Uterus (tissue), 4 donors: ENCODE measurements at places on chromosomes 13 and 19. TPM values are rescaled to one million over a fixed set of nuclear protein-coding genes. Genes with fewer than 3 reads are reported as not detected.
A peak's percentile ranks its signal among the peaks of the same experiment; 100 is the strongest.

The SHC2 gene
- 2.9 TPM for total RNA-seq

DNA sequence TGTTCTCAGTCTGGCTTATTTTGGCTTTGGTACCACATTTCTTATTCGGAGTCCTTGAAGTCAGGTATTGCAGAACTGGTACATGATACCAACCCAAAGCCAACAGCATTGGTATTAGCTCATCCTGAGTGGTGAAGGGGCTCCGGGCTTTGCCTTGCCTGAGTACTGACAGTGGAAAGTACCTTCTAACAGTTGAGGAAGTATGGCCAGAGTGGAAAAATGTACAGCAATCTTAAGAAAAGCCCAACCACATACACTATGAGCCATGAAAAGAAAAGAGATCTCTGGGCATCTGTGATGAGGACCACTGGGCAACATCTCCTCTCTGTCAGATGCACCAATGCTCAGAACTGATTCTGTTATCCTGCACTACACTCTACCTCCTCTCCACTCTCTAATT lies 8.3 kb downstream of the LCP1 start:
- H3K4me3 ChIP-seq, result no peak overlapping the region
- H3K27me3 ChIP-seq, result no peaks in the 10 kb centered on the region
- DNase-seq, result no peak
- no peaks in the 10 kb centered on the region for H3K36me3 ChIP-seq

DNA sequence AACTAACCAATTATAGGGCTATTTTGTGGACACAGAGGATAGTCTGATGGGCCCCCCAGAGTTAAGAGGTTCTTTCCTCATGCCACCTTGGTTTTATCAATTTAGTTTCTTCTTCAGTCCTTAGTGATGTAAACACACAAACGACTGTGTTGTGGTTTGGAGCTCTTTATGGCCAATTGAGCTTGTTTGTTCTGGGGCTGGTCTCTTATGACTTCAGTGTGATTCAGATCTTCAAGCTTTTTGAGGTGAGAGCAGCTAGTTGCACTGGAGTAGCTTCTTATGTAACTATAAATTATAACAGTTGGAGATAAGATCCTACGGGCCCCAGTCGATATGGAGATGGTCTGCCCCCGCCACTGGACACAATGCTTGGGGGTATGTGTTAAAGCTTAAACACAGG lies 22.0 kb upstream of the GJB6 start:
- no peaks in the 10 kb centered on the region for H3K27me3 ChIP-seq
- no peaks in the 10 kb centered on the region for H3K4me1 ChIP-seq
- H3K27ac ChIP-seq, result no peak overlapping the region
- no peaks in the 10 kb centered on the region for H3K36me3 ChIP-seq

The ZNF14 gene
- total RNA-seq, result 5.6 TPM

DNA sequence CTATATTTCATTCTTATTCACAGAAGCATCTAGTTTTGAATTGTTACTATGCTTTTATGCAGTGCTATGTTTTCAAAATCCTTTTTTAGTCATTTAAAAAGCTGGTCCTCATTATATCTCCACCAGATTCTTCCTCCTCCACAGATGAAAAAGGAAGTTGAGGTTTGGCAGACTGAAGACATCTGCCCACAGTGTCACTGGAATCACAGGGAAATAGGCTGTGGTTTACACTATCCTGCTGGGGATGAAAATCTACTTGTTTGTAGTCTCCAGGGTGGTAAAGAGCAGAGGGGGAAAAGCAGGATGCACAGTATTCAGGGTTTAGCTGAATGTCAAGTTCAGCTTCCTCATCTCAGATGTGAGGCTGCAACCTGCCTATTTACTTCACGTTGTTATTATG lies 351.2 kb downstream of the DNAJC15 start:
- H3K4me3 ChIP-seq, result no peak overlapping the region
- no peaks in the 10 kb centered on the region for H3K27me3 ChIP-seq

GRCh38 chr19:40191836-40192646 lies 815 bp downstream of the MAP3K10 start:
- peak overlapping the region; percentile 96 for H3K27ac ChIP-seq
- DNase-seq, result no peak
- no peaks in the 10 kb centered on the region for H3K36me3 ChIP-seq
- no peaks in the 10 kb centered on the region for H3K27me3 ChIP-seq
- peaks cover 11% of the 10 kb centered on the region for H3K4me1 ChIP-seq
- H3K4me3 ChIP-seq, result peak overlapping the region; percentile 92

The YJEFN3 gene
- 2.9 TPM for total RNA-seq

DNA sequence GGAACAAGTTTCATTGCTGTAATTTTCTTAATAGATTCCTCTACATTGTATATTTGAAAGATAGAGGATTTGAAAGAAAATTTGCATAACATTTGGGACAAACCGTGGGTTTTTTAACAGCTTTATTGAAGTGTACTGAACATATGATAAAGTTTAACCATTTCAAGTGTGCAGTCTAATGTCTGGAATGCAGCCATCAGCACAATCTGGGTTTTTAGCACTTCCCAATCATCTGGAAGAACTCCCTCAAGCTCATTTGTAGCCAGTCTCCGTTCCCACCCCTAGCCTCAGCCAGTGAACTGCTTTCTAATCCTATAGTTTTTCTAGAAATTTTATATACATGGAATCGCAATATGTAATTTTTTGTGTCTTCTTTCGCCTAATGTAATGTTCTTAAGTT lies 12.6 kb downstream of the METTL21C start:
- no peaks in the 10 kb centered on the region for H3K36me3 ChIP-seq
- DNase-seq, result no peak
- no peaks in the 10 kb centered on the region for H3K4me1 ChIP-seq

The PGLYRP1 gene
- total RNA-seq, result not detected

- DNase-seq, result no peak
- H3K27ac ChIP-seq, result no peak overlapping the region
- peaks cover 2% of the 10 kb centered on the region for H3K27me3 ChIP-seq
- no peaks in the 10 kb centered on the region for H3K4me1 ChIP-seq
- H3K4me3 ChIP-seq, result no peak overlapping the region
These were observed 7.9 kb downstream of the PDX1 start for GRCh38 chr13:27927444-27928352.

The TNNI3 gene
- not detected for total RNA-seq

DNA sequence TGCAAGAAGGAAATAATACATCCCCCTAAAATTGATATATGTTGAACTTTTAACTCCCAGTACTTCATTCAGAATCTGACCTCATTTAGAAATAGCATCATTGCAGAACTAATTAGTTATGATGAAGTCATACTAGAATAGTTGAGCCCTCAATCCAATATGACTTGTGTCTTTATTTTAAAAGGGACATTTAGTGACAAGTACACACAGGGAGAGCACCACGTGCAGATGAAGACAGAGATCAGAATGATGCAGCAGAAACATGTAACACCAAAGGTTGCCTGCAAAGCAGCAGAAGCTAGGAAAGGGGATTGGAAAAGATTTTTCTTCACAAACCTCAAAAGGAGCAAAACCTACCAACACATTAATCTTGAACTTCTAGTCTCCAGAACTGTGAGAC lies 2602.5 kb downstream of the PCDH9 start:
- H3K36me3 ChIP-seq, result no peaks in the 10 kb centered on the region
- no peaks in the 10 kb centered on the region for H3K4me1 ChIP-seq
- H3K4me3 ChIP-seq, result no peak overlapping the region
- DNase-seq, result no peak
- no peaks in the 10 kb centered on the region for H3K27me3 ChIP-seq

The IGSF23 gene
- not detected for total RNA-seq

GRCh38 chr13:94987869-94988268 lies 275.5 kb upstream of the SOX21 start:
- no peaks in the 10 kb centered on the region for H3K36me3 ChIP-seq
- no peaks in the 10 kb centered on the region for H3K27me3 ChIP-seq
- no peaks in the 10 kb centered on the region for H3K4me1 ChIP-seq
- DNase-seq, result no peak
- no peak overlapping the region for H3K4me3 ChIP-seq
